ENCODE measurements at places on chromosomes 16 and 17. TPM values are rescaled to one million over a fixed set of nuclear protein-coding genes. Genes with fewer than 3 reads are reported as not detected.

The METTL2A gene
- 22.0 TPM for total RNA-seq

The AATK gene
- 0.28 TPM for total RNA-seq

The LYZL6 gene
- not detected for total RNA-seq

The GNAO1 gene
- total RNA-seq, result 0.09 TPM

The PROCA1 gene
- total RNA-seq, result 0.21 TPM

The SOCS7 gene
- total RNA-seq, result 7.7 TPM

The FBXO39 gene
- 0.07 TPM for total RNA-seq

The SPATA22 gene
- total RNA-seq, result not detected

The ITGB3 gene
- 0.88 TPM for total RNA-seq

The KCTD11 gene
- 48.4 TPM for total RNA-seq

The KCNG4 gene
- not detected for total RNA-seq

The TP53TG3F gene
- total RNA-seq, result not detected

The CCT6B gene
- 0.84 TPM for total RNA-seq

The KRT16 gene
- total RNA-seq, result 4,917 TPM

The SOX15 gene
- 162 TPM for total RNA-seq

The SNAI3 gene
- total RNA-seq, result 0.71 TPM

The CAPNS2 gene
- 58.2 TPM for total RNA-seq

The MILR1 gene
- total RNA-seq, result 0.28 TPM

The CCP110 gene
- 3.8 TPM for total RNA-seq

The RDM1 gene
- total RNA-seq, result 4.6 TPM

The DPEP3 gene
- not detected for total RNA-seq

The TANGO6 gene
- 9.0 TPM for total RNA-seq

The ATAD5 gene
- 4.7 TPM for total RNA-seq

The CCL4 gene
- not detected for total RNA-seq

The NOG gene
- 0.09 TPM for total RNA-seq

The TMEM100 gene
- not detected for total RNA-seq

The RPGRIP1L gene
- total RNA-seq, result 6.0 TPM

The EPN3 gene
- 30.8 TPM for total RNA-seq

The OR3A1 gene
- not detected for total RNA-seq

The MYH3 gene
- 0.35 TPM for total RNA-seq

The ABCC6 gene
- total RNA-seq, result not detected

The TEX14 gene
- total RNA-seq, result not detected

The ABAT gene
- total RNA-seq, result 9.3 TPM

The GUCY2D gene
- 0.14 TPM for total RNA-seq

The TNFRSF17 gene
- total RNA-seq, result not detected

The KRTAP3-1 gene
- not detected for total RNA-seq

The KRT33A gene
- not detected for total RNA-seq

The SEBOX gene
- total RNA-seq, result not detected

The CD300H gene
- total RNA-seq, result 0.46 TPM

The ABCA6 gene
- not detected for total RNA-seq

The TLCD1 gene
- 20.2 TPM for total RNA-seq

The MEFV gene
- total RNA-seq, result not detected

The HOXB8 gene
- not detected for total RNA-seq

The UBE2Z gene
- 58.4 TPM for total RNA-seq

The OR3A2 gene
- total RNA-seq, result not detected

The BCL6B gene
- total RNA-seq, result not detected

The BICDL2 gene
- 18.6 TPM for total RNA-seq

The TBC1D28 gene
- not detected for total RNA-seq

The TEKT1 gene
- not detected for total RNA-seq

The CDT1 gene
- total RNA-seq, result 56.5 TPM

The SLC13A2 gene
- total RNA-seq, result not detected

The MT1G gene
- not detected for total RNA-seq

The MYCBPAP gene
- total RNA-seq, result 0.60 TPM

The OTOP3 gene
- total RNA-seq, result 0.14 TPM

The SLFN14 gene
- not detected for total RNA-seq

Data from airway epithelial cell (primary cell).